Amniotic epithelial cell (primary cell): ENCODE measurements at places on chromosomes 13 and 19.

DNA sequence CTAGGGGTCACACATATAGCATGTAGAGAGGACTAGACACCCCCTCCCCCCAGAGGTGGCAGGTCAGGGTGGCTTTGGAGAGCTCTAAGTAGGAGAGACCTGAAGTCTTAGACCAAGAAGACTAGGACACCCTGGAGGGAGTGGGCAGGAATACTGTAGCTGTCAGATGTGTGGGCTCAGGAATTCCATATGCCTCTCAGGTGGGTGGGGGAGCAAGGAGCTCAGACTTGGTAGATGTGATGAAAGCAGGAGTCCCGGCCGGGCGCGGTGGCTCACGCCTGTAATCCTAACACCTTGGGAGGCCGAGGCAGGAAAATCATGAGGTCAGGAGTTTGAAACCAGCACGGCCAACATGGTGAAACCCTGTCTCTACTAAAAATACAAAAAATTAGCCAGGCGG lies 1.6 kb downstream of the CRB3 start:
- DNase-seq: no peak

DNA sequence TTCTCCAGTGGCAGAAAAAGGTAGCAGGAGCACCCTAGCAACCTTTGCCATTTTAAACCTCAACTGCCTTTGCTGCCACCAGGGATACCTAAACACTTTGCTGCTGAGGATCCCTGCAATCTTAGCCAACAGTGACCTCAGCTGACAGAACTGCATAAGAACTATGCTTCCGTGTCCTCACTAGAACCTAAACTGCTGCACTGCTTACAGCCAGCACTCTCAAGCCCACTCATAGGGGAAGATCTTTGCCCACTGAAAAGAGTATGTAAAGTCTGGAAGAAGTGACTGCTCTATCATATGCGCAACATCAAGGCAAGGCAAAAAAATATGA lies 270.0 kb upstream of the PCDH20 start:
- no peak for DNase-seq

DNA sequence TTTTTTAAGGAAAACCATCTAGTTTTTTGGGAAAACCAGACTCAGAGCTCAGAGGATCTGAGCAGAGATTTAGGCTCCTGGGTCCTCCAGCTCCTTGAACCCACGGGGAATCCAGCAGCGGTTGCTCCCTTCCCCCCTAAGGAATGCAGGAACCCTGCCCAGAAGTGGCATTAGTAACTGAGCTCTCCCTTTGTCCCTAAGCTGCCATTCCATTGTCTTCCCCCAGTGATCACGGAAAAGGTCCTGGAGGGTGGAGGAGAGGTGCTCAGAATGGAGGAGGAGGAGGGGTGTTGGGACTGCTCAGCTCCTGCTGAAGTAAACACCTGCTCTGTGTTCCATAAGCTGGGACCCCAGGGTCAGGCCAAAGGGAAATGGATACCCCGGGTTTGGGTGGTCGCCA lies 16.8 kb upstream of the OR1M1 start:
- DNase-seq: no peak

GRCh38 chr19:53172889-53173288 lies 14.0 kb upstream of the ZNF347 start:
- peak; percentile 29 for DNase-seq

DNA sequence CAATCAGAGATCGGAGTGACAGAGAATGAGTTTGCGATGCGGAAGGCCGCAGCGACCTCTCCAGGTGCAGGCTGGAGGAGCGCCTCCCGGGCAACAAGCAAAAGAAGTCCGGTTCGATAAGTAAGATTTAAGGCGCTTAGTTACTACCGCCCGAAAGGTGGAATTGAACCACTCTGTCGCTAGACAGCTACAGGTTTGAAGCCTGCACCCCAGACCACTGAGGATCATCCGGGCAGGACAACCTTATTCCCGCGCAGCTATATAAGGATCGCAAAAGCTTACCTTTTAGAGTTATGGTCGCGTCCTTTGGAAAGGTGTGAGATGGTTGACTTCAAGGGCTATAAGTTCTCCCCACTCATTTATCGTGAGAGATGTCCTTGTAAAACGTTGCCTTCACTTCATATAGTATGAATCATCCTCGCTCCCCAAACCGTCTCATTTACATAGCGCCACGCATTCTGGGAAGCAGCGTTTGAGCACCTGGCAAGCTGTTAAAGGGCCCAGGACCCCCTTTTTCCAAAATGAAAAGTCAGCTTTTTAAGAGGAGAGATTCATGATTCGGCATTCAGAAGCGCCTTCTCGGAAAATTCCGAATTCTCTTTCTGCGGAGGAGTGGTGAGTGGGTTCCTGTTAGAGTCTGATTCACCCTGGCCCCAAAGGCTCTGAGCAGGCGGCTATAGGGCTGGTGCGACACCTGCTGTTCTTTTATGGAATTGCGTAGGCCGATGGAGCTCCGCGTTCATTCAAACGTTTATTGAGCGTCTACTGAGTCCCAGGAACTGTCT lies 10.8 kb downstream of the FOSB start:
- peak; percentile 94 for DNase-seq

GRCh38 chr13:56168581-56168980 lies 972.1 kb upstream of the PRR20A start:
- DNase-seq: no peak
